ENCODE measurements at places on chromosomes 7 and 10.

GRCh38 chr7:151181011-151181431 is 6.0 kb downstream of the ASB10 start:
- no peak for DNase-seq

DNA sequence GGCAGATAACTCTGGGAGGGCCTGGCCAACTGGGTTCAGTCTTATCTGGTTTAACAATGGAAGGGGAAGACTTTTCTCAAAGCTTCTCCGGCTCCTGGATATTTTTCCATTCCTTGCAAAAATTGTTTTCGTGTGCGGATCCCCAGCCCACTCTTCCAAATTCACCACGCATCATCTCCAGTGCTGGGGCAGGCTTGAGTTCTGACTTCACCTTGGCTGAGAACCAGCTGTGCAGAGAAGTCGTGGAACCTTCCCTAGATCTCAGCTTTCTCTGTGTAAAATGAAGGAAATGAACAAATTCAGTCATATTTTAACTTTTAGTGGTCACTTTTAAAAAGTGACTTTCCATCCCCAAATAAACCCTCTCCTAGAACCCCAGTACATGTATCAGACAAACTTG is 297.0 kb downstream of the TCF7L2 start:
- no peak for DNase-seq

- no peak for DNase-seq
Observed at GRCh38 chr10:61669849-61670248, 7.1 kb downstream of the CABCOCO1 start.

- no peak for DNase-seq
Observed at GRCh38 chr10:970311-971149, 17.7 kb upstream of the GTPBP4 start.

GRCh38 chr7:157009778-157010587 is 480 bp downstream of the MNX1 start:
- DNase-seq = no peak

GRCh38 chr7:16634271-16634738 is 11.2 kb downstream of the ANKMY2 start:
- no peak for DNase-seq

DNA sequence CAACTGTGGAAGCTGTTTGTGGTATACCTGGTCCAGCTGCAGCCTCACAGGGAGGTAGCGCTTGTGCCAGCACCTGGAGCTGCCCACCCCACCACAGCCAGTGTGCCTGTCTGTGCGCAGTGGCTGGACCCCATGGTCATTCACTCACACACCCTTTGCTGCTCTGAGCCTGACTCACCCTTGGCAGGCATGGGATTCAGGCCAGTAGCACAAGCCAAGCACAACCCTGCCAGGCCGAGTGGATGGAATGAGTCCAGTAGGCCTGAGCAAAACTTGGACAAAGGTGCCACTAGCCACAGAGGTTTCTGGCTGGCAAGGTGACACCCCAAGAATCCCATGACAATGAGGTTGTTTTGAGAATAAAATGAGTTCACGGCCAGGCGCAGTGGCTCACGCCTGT is 19.0 kb downstream of the RBM48 start:
- no peak for DNase-seq

- DNase-seq = no peak
Observed at GRCh38 chr7:141463986-141464385, 87.2 kb upstream of the AGK start.

GRCh38 chr7:36281945-36282717 is 107.5 kb upstream of the ANLN start:
- DNase-seq = no peak

DNA sequence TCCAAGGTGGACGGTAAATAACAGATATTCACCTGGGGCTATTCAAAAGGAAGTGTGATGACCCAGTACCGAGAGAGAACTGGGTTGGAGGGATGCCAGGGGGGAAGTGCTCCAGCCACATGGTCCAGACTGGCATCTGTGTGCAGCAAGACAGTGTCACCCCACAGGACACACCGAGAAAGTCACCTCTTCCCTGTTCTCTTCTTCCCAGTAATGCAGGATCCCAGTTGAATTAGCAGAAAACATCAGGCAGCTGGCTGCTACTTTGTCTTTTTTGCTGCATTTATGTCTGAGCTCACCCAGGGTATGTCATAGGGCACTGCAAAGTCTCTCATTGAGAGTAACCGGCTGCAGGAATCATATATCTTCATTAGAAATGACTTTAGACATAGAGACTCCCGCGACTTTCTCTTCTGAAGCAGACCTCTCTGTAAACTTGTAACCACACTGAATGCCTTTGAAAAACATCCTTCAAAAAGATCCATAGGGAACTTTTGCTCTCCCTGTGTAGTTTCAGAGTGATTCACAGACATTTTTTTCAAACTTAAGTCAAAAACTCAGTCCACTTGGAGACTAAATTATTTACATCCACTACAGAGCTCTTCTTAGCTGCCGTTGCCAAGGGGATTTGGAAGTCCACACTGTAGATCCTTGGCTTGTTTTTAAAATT is 609.0 kb upstream of the DPP6 start:
- DNase-seq = no peak

GRCh38 chr10:122957474-122957873 is 3.4 kb upstream of the C10orf88 start:
- DNase-seq = no peak

DNA sequence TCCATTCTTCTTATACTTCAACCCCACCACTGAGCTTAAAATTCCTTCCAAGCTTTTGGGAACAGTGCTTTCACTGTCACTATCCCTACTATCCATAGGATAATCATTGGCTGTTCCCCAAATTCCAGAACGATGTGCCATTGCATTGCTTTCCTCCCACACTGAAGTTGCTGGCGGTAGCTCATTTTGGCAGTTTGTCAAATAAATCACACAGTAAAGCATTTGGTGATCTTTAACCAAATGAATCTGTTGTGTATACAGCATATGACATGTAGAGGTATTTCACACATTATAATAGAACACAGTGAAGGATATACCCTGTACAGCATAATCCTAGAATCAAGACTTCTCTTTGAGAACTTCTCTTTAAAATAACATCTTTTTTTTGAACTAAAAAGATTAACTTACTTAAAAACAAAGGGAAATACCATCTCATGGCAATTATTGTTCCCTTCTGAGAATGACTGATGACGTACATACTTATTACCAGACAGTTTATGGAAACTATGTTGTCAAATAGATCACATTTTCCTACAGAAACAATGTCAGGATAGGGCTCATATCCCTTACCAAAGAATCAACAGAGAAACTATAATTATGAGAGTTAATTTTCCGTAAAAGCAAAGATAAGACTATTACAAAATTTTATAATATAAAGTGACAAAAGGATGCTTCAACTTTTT is 93.6 kb downstream of the CTNNA3 start:
- DNase-seq = no peak

- no peak for DNase-seq
Observed at GRCh38 chr7:37825038-37825437, 23.4 kb upstream of the NME8 start.

- DNase-seq = peak; percentile 42
Observed at GRCh38 chr7:3520206-3520605, 219.2 kb downstream of the SDK1 start.

- DNase-seq = no peak
Observed at GRCh38 chr10:89399956-89400355, 7.5 kb downstream of the IFIT1 start.

- DNase-seq = no peak
Observed at GRCh38 chr7:49295146-49295545, 370.8 kb downstream of the CDC14C start.

DNA sequence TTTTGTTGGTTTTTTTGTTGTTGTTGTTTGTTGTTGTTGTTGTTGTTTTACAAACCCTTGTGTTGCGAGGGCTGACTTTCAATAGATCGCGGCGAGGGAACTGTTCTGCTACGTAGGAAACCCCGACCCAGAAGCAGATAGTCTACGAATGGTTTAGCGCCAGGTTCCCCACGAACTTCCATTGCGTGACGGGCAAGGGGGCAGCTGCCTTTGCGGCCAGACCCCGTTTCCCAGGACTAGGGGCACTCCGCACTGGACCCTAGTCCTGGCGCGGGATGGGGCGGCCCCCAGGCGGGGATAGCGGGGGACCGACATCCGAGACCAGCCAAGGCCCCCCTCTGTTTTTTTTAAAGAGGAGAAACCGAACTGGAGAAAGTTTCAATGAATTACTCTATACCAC is 119.6 kb downstream of the LRRTM3 start:
- no peak for DNase-seq

DNA sequence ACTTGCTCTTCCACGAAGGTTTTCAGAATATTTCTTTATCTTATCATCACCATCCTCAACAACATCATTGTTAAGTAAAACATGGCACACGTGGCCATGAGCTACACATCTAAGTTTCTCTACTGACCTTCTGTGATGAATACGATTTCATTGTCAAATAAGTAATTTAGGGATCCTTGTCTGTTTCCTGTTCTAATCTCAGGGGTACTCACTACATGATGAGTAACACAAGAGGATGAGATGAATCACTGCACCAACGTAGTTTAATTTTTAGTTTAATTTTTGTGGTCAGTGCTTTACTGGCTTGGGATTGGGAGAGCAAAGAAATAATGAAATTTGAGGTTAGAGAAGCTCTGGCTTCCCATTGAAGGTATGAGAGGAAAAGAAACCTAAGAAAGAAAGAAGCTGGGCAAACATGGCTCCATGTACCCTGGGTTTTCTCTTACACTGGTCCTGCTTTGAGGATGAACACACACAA is 461.9 kb upstream of the KLF6 start:
- DNase-seq = no peak

DNA sequence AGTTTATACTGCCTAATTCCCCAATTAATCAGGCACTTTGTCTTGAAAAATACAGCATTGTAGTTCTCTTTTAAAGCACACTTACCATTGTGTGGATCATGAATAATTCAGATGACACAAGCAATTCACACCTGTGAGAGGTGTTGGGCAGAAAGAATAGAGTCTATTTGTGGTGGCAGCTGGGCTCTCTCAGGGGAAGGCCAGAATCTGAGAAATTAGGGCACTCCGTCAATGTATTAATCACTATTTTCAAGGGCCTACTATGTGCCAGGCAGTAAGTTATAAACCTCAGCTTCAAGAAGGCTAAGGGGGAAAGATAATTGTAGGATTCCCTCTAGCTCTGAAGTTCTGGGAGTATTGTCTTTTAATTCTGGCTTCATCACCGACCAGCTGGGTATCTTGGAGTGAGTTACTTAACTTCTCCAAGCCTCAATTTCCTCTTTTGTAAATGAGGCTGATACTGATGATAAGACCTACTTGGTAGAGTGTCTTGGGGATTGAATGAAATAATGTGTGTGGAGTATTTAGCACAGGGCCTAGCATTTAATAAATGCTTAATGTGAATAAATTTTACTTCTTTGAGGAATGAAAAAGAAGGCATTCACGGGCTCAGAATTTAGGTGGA is 2.5 kb downstream of the CHN2 start:
- no peak for DNase-seq

GRCh38 chr7:120665068-120665467 is 192.9 kb downstream of the TSPAN12 start:
- no peak for DNase-seq

- no peak for DNase-seq
Observed at GRCh38 chr10:87763086-87763861, 54.8 kb downstream of the ATAD1 start.

GRCh38 chr10:67803588-67804394 is 34.2 kb downstream of the DNAJC12 start:
- no peak for DNase-seq

- DNase-seq = no peak
Observed at GRCh38 chr7:76300166-76300731, 2.2 kb upstream of the HSPB1 start.

GRCh38 chr10:66575251-66575855 is 350.5 kb upstream of the LRRTM3 start:
- DNase-seq = no peak

- no peak for DNase-seq
Observed at GRCh38 chr7:105662998-105663397, 81.7 kb upstream of the EFCAB10 start.

DNA sequence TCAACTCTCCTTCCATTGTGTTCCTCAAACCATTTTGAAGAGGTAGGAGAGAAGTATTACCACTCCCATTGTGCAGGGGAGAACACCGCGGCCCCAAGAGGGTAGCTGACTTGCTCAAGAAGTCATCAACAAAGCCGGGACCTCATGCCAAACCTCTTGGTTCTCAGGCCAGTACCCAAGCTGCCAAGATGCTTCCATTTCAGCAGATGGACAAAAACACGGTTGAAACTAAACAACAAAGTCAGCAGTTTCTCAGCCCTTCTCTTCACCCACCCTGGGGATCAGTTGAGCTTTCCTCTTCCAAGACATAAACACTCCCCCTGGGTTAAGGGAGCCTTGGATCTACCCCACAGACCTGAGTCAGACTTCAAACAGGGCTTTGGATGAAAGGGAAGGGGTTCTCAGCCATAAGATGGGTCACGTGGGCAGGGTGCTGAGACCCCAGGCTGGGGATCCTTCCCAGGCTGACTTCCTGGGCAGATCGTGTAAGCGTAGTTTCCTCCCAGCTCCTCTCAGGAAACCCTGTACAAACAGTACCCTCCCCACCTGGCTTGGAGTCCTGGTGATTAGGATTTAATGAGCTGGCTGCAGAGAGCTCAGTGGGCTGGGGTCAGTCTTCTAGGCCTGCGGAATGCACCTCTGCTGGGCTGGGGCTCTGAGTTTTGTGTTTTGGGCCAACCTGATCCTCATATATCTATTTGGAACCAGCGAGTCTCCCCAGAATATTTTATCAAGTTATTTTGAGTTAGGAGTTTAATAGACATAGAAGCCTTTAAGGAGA is 27.3 kb downstream of the EMX2 start:
- no peak for DNase-seq

- peak; percentile 15 for DNase-seq
Observed at GRCh38 chr7:83976302-83976701, 218.3 kb downstream of the SEMA3A start.

- DNase-seq = no peak
Observed at GRCh38 chr10:49172061-49172776, 16.0 kb downstream of the TMEM273 start.

- no peak for DNase-seq
Observed at GRCh38 chr10:74175510-74176379, 24.7 kb downstream of the ADK start.
